ENCODE measurements at places on chromosomes 3 and 15.

DNA sequence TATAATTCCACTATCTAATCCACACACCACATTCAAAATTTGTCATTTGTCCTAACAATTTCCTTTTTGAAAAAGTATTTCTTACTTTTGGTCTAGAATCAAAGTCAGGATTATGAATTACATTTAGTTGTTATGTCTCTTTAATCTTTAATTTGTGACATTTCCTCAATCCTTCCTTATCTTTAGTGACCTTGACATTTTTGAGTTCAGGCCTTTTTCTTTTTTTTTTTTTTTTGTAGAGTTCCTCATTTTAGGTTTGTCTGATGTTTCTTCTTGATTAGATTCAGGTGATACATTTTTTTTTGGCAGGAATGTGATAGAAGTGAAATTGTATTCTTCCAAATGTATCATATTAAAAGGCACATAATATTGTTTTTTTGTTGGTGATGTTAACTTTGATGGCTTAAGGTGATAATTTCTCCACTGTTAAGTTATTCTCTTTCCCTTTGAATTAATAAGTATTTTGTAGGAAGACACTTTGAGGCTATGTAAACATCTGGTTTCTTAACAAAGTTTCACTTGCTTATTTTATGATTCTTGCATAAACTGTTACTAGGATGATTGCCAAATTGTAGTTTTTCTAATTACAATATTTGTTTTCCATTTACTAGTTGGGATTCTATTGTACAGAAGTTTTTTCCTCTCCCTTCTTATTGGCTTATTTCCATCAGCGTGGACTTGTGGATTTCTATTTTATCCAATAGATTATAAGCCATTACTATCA, 16.3 kb downstream of the SLC35G2 start:
- no peak for DNase-seq

DNA sequence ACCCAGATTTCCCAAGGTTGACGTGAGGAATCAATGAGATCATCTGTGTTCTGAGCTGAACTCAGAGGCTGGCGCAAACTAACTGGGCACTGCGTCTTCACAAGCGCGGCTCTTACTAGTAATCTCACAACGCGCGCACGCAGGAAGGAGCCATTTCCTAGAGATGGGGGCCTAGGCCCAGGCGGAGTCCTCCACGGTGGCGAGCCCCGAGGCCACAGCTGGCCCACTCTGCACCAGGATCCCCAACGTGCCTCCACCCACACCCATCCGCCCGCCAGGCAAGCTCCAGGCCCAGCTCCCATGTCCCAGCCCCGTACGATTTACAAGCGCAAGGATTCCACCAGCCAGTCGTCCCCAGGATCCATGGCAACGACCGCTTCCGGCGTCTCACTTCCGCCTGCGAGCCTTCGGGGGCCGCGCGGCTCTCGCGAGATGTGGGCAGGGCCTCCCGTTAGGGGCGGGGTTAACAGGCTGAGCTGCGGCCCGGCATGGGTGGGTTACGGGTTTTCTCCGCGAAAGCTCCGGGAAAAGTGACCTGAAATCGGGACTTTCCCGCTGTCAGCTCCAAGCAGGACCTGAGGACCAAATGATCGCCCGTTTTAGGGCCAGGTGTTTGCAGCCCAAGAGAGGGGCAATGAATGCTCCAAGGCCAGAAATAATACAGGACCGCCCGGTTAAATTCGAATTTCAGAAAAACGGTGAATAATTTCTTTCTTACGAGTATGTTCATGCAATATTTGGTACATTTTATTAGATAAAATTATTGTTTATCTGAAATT, at the start of gene WDR73:
WDR73 (minus strand) TSS at position 374 of the 779 bp plus-strand sequence; CDS start at position 365, 9 bp downstream.
- peak; percentile 98 for DNase-seq

DNA sequence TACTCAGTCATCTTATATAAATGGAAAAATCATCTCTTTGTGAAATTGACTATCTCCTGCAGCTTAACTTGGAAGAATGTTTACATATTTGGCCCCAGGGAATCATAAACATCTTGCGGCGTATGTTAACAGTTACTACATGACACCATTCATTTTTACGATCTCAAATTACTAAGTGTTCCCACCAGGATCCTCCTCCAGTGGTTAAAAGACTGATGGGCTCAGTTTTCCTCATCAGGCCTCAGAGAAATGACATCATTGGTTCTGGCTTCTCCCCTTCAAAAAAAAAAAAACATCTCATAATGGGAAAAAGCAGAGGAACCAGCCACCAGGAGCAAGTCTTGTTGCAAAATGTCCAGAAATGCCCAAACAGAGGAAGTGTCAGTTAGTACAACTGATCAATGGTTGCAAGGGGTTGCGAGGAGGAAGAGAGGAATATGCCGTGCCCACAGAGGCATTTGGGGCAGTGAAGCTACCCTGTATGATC, 70.5 kb upstream of the LIPC start:
- no peak for DNase-seq

GRCh38 chr3:177893331-177893730, 642.9 kb upstream of the KCNMB2 start:
- DNase-seq = no peak

DNA sequence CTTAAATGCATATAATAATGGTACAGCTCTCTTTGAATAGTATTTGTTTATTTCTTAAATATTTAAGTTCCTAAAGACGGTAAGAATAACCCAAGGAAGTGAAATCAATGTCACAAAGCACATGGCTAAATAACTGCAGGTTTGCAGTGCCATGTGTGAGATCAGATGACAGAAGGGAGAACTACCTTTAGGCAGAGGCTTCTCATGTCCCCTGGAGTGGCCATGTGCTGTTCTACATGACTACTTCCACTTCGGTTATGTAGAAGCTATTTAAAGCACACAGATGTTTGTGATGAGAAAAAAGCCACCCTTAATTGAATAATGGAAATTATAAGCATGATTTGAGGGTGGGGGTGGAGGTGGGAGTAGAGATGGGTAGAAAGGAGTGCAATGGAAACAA, 109.1 kb downstream of the UBE3A start:
- DNase-seq = no peak

GRCh38 chr3:98188545-98188944, 22.0 kb downstream of the OR5H15 start:
- no peak for DNase-seq

Measured in activated CD4-positive, CD25-positive, alpha-beta regulatory T cell treated with anti-CD3 and anti-CD28 coated beads, Interleukin-2, amount 50 U/mL, for 72 hours (primary cell).